Activated T-cell treated with anti-CD3 and anti-CD28 coated beads, Interleukin-2, amount 50 U/mL, for 1 hour (primary cell): ENCODE measurements at places on chromosomes 16 and 17.

GRCh38 chr17:31838636-31839225 is 20.3 kb downstream of the COPRS start:
- DNase-seq = no peak

DNA sequence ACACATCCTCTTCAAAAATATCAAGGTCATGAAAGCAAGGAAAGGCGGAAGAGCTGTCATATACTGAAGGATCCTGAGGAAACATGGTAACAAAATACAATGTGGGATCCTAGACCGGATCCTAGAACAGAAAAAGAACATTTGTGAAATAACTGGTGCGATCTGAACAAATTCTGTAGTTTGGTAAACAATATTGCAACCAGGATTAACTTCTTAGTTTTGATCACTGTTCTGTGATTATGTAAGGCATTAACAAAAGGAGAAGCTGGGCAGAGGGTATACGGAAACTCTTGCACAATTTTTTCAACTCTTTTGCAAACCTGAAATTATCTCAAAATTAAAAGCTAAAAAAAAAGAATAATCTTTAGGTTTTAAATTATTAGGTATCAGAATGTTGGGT is 109.7 kb downstream of the TRIM37 start:
- DNase-seq = no peak

DNA sequence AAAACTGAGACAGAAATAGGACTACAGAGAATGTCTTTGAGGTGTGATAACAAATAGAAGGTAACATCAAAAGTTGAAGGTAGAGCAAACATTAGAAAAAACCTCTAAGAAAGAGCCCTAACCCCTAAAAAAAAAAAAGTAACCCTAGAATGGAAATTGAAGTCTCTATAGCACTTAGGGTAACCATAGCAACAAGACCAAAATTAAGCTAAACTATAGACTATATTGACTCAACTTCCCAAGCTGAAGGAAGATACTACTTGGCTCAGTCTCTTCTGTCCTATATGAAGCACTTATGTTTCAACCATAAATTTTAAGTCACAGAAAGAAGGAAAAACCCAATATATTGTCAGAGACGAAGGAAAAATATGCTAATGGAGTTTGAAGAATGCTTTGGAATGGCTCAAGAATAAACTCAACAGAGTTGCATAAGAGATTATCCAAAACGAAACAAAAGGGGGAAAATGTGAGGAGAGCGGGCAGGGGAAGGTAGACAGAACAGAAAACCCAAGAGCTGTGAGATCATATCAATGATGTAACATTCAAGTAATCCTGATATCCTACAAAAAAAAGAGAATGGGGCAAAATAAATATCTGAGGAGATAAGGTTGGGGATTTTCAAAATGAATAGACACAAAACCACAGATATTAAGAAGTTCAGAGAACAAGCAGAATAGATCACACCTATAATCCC is 88.4 kb downstream of the USP32 start:
- DNase-seq = no peak

DNA sequence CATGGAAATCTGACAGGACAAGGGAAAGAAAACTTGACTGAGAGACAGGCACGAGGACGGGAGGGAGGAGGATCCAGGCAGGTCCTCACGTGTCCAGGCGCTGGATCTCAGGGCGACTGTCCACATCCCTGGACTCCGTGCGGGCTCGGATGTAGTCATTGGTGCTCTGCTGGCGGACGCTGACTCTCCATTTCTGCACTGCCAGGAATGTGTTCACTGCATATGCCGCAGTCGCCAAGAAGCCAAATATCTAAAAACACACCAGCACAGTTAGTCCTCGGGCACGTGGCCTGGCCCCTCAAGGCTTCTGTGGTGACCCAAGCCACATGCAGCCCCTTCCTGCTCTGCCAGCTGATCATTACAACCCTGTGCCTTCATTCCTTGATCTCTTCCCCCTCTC is 17.5 kb downstream of the CMTM3 start:
- no peak for DNase-seq

DNA sequence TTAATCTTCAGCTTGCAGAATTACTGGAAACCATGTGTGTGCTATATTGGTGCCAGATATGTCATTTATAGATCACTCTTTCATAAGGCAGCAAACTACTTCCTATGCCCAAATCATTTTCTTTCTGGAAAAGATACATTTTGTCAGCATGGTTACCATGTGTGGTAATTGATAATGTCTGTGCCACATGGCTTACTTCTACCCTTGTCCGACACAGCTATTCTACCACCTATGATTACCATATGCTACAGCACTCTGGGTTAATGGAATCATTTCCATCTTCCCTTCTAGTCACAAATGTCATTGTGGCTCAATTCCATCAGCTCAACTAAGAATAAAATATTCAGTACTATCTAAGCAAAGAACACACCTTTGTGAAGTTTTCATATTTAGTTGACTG is 8.0 kb upstream of the PPM1E start:
- no peak for DNase-seq

- no peak for DNase-seq
Measured at GRCh38 chr16:29737713-29738112, 8.1 kb downstream of the C16orf54 start.

- DNase-seq = peak; percentile 55
Measured at GRCh38 chr16:79599256-79599836, 1.2 kb downstream of the MAF start.

- DNase-seq = no peak
Measured at GRCh38 chr17:79933863-79934652, 94.8 kb upstream of the CBX4 start.

GRCh38 chr16:31072540-31073141 is 1.4 kb downstream of the ZNF668 start:
- DNase-seq = no peak

GRCh38 chr17:13784434-13785095 is 182.8 kb upstream of the HS3ST3A1 start:
- no peak for DNase-seq

- no peak for DNase-seq
Measured at GRCh38 chr16:79532785-79533184, 67.8 kb downstream of the MAF start.

- DNase-seq = no peak
Measured at GRCh38 chr16:51556694-51557340, 405.7 kb upstream of the SALL1 start.

DNA sequence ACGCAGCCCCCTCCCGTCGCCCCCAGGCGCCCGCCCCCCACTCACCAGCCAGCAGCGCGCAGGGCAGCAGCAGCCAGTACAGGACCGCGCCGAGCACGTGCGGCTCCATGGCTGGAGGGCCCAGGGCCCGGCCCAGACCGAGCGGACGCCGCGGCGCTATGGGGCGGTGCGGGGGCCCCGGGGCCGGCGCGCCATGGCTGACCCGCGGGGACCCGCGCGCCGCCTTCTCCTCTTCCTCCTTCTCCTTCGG is 239 bp downstream of the PIEZO1 start:
- no peak for DNase-seq

DNA sequence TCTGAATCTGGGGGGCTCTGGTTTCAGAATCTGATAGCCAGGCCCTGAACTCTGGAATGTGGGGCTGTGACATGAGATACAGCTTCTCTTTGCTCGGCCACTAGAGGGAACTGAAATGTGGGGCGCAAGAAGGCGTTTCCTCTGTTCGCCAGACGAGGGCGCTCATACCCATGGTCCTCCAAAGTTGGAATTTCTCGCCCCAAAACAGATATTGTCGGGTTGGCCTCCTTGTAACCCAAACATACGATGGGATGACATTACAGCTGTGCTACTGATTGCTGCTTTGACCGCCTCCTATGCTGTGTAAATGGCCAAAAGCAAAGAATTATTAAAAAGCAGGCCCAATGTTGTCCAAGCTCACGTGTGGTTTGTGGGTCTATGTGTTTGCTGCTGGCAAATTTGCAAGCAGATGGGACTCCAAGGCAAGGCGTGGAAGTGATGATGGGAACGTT is 13.1 kb upstream of the MSI2 start:
- DNase-seq = peak; percentile 82

DNA sequence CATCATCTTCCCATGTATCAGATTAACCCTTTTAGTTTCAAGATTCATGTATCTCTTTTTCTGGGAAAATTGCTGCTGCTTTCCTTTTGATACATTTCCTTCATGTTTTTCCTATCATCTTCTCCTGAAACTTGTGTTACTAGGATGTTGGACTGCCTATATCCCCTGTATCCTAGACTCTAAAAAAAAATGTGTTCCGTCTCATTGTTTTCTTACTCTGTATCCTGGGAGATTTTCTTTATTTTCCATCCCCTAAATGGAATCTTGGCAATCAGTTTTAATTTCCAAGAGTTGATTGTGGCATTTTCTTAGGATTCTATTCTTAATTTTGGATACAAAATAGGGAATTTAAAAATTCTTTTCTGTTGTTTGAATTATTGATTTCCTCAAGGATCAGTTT is 36.8 kb downstream of the MAP2K4 start:
- no peak for DNase-seq

DNA sequence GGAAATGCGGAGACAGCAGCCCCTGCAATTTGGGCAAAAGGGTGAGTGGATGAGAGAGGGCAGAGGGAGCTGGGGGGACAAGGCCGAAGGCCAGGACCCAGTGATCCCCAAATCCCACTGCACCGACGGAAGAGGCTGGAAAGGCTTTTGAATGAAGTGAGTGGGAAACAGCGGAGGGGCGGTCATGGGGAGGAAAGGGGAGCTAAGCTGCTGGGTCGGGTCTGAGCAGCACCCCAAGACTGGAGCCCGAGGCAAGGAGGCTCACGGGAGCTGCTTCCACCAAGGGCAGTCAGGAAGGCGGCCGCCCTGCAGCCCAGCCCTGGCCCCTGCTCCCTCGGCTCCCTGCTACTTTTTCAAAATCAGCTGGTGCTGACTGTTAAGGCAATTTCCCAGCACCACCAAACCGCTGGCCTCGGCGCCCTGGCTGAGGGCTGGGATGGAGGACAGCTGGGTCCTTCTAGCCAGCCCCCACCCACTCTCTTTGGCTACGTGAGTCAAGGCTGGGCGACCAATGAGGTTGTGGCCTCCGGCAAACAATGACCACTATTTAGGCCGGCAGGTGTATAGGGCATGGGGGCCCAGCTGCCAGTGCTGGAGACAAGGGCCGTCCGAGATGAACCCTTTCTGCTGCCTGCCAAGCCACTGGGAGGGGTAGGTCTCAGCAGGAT is 507 bp downstream of the SERPINF1 start:
- no peak for DNase-seq

DNA sequence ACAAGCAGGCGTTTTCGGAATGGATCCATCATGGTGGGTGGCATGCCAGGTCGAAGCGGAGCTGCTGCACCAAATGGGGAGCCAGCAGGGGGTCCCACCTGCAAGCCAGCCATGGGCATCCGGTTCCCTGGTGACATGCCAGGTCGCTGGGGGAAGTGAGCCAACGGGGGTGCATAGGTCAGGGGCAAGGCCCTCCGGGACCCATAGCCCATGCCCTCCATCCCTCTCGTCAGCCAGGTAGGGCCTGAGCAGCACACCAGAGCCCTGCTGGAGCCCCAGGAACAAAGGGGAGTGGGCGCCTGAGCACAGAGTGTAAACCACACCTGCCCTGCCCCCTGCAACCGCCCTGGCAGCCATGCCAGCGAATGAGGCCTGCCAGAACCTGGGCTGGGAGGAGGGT is 5.0 kb downstream of the SMARCD2 start:
- DNase-seq = no peak

GRCh38 chr17:15464231-15464985 is 3.0 kb downstream of the CDRT4 start:
- DNase-seq = no peak

DNA sequence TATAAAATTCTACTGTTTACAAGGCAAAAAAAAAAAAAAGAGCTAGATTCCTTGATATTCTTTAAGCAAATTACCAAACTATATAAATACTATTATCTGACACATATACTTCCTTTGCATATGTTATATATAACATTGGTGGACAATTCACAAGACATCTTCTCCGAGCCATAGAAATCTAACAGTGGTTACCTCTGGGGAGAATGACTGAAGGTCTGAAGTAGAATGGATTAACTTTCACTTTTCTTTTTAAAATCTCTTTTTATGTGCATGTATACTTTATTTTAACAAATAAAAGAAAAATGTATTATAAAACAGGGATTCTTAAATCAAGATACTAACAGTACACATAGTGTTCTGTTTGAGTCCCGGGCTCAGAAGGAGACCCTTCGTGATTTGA is 131.0 kb downstream of the MRTFB start:
- no peak for DNase-seq

DNA sequence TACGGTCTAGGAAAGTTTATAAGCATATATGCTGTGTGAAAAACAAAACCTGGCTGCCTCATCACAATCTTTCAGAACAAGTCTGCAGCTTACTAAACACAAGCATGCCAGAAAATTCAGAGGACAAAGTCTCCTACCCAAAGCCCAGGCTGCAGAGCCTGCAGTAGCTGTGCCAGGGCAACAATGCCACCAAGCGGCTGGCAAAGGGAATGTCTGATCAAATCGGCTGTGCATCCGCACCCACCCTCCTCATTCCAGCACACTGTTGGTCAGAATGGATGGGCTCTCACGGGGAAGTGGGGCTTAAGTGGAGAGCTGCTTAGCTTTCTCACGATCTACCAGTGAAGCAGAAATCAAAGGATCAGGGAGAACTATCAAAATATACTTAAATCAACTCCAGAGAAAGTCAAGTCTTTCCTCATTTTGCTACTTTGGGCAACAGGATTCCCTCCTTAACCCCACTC is 73.5 kb downstream of the CYTH1 start:
- DNase-seq = peak; percentile 65

DNA sequence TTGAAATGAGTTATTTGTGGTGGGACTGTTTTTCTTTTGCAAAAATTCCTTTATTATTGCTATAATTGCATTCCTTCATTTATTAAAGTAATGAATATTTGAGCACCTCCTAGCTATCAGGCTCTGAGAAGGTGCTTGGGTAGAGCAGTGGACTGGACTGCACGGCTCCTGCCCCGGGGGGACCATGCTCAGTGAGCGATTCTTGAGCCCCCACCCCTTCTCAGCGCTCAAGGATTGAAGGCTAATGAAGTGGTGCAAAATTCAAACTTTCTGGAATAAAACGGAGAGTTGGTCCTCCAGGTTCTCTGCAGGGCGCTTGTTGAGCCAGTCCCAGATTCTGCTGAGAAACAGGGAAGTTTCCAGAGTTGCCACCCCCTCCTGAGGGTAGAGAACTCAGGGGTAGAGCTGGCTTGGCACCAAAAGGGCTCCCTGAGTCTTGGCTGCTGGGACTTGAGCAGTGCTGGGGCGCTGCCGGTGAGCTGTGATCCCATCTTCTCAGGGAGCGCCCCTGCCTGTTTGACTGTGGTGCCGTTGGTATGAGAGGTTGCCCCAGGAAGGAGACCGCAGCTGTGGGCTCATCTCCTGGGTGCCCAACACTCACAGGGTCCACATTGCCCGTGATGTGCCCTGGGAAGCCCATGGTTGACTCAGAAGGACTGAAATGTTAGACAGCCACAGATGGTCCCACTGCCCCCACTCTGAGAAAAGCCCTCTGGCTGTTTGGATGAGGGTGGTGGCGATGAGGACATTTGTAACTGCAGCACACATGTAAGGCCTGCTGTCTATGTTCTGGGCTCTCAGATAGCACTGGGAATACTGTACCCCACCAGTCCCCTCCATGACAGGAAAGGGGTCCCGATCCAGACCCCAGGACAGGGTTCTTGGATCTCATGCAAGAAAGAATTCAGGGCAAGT is 20.0 kb downstream of the KSR1 start:
- DNase-seq = no peak

GRCh38 chr17:48231995-48232959 is 124.7 kb downstream of the SNX11 start:
- DNase-seq = no peak
